ENCODE measurements at places on chromosomes 13 and 19.

GRCh38 chr13:50629497-50629896 is 214.0 kb downstream of the DLEU7 start:
- no peak for DNase-seq

DNA sequence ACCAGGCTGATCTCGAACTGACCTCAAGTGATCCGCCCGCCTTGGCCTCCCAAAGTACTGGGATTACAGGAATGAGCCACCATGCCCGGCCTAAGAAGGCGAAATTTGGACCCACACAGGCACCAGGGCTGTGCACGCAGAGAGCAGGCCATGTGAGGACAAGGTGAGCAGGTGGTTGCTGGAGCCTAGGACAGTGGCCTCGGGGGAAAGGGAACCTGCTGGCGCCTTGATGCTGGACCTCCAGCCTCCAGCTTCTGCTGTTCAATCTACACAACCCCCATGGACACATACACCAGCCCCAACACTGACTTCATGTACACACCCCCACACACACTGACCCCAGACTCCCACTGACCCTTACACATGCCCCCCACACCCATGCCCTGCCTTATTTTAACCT is 41.8 kb upstream of the CCNE1 start:
- DNase-seq, result no peak

- no peak for DNase-seq
These were observed 8.4 kb upstream of the PRR19 start for GRCh38 chr19:42293540-42293939.

DNA sequence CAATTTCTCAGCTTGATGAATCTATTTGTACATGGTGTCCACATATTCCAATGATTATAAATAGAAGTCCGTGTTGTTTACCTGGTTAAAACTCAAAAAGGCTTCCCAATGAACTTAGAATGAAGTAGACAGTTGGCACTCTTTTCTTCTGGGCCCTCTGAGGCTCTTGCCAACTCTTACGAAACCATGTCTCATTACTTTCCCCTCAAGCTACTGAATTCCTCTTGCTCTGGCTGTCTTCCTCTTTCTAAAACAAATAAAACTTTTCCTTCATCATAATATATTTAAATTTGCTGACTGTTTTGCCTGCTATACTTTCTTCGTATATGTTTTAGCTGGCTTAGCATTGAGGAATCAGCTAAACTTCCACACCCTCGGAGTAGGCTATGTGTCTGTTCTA is 139.7 kb downstream of the SLITRK6 start:
- no peak for DNase-seq

DNA sequence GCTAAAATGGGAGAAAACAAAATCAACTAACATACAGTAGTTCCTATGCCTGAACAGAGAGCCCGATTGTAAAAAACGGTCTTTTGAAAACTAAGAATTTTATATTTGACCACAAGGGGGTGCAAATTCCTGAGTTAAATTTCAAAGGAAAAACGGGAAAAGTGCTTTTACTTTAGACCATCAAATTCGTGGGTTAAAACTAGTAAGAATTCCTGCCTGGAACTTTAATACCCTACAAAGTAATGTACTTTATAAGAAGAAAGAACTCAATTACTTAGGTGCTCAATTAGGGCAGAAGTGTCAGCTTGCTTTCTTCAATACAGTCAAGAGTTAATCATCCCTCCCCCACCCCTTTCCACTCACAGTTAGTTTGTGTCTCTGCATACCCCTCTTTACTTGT is 69.8 kb downstream of the KCNRG start:
- no peak for DNase-seq

DNA sequence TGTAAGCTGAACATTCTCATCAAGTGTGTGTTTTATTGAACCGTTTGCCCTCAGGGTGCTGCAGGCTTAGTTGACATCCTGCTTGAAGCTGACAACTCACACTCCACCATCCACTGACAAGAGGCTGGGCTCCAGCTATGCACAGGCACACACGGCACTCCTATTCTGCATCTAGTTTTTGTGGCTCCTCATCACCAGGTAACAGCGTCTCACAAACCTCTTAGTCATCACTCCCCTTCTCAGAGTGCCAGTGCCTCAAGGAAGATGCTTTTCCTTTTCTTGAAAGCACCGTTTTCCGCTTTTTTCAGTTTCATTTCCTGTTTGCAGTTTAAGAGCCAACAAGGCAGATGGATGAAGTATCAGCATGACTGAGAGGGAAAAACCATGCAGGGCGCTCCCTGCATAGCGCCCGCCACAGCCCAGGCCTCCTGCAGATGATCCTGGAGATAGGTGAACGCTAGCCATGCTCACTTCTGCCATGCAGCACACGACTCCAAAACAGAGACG is 491.2 kb downstream of the COG6 start:
- no peak for DNase-seq

- no peak for DNase-seq
These were observed 89.7 kb downstream of the RAB20 start for GRCh38 chr13:110471833-110472162.

GRCh38 chr13:83229574-83230305 is 652.5 kb downstream of the SLITRK1 start:
- no peak for DNase-seq

DNA sequence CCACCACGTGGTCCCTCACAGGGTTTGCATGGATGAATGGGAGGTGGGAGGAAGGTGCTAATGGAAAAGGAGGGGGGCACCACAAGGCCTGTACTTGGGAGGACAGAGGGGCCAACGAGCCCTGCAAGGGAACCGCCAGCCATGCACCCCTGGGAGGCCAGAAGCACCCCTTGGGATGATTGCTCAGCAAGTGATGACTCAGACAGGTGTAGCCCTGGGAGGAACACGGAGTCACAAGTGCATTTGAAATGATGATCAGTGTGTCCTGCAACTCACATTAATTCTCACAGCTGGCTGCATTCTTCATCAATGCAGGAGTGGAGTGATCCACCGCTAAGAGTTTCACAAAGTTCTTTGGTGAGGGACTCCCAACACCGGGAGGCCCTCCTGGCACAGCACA is 82.8 kb upstream of the ZNF254 start:
- DNase-seq, result no peak

DNA sequence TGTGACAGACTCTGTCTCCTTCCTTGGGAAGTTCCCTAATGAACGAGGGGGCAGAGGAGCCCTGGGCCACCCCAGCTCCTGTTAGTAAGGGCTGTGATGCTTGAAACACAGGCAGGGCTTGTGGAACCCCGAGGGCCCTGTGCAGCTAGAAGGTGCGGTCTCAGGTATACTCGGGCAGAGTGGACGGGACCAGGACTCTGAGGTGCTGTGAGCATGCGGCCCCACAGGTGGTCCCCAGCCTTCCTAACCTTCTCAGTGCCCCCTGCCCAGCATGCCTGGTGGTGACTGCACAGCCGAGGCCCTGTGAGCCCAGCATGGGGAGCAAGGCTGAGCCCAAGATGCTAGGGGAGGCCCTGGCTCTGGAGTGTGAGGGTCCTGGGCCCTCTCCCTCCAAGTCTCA is 4.0 kb upstream of the SIGLEC8 start:
- DNase-seq, result no peak

- peak; percentile 23 for DNase-seq
These were observed 2.9 kb downstream of the HTR2A start for GRCh38 chr13:46893798-46894560.

DNA sequence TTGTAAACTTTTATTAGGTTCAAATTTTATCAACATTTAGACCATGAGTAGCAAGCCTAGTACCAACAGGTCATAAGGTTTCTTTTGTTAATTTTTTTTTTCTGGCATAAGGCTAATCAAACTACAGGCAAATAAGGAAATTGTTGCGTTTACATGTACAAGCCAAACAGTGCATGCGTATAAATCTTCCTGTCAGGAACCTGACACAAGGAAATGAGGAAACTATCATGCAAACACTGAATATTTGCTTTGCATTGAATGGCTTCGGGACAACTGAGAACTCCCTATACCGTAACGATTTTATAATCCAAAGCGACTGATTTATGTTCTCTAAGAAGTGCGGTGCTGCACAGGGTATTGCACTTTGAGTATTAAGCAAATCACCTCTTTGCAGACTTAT is 133.0 kb upstream of the TRPC4 start:
- DNase-seq, result no peak

GRCh38 chr13:109655206-109655600 is 131.2 kb downstream of the IRS2 start:
- no peak for DNase-seq

DNA sequence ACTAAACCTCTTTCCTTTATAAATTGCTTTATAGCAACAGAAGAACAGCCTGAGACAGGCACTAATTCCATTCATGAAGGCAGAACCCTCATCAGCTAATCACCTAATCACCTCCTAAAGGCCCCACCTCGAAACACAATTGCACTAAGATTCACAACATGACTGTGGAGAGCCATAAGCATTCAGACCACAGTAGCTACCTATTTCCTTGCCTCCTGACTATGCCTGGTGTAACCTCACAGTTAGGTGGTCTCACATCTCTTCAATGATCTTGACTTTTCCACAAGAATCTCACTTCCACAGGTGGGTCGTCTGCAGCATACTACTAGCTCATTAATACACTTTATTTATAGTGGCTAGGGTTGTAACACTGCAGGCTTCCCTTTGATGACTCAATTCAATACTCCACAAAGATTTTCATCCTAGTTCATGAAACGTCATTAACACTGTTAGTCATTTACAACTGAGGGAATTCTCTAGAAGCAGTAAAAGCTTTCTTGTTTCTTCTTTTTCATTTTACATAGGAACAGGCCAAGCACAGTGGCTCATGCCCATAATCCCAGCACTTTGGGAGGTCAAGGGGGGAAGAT is 27.1 kb downstream of the STK24 start:
- DNase-seq, result no peak

DNA sequence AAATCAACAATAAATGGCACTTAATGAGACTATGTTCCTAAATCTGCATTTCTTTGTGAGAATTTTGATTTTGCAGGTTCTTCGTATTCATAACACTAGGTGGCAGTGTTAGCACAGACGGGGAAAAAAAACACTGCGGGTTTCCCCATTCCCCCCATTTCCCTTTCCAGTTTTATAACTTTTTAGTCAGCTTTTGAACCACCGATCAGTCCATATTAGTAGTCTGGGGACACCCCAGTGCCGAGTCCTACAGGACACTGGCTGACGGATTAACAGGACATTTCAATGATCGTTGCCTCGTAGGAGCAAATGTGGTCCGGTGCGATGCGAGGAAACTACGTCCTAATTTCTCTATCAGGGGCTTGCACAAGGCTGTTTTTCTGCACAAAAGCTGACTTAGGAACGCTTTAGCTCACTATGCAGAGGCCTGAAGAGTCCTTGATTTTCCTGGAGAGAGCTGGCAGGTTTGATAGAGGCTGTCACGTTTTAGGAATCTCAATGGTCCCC is 234.3 kb downstream of the LMO7 start:
- no peak for DNase-seq

DNA sequence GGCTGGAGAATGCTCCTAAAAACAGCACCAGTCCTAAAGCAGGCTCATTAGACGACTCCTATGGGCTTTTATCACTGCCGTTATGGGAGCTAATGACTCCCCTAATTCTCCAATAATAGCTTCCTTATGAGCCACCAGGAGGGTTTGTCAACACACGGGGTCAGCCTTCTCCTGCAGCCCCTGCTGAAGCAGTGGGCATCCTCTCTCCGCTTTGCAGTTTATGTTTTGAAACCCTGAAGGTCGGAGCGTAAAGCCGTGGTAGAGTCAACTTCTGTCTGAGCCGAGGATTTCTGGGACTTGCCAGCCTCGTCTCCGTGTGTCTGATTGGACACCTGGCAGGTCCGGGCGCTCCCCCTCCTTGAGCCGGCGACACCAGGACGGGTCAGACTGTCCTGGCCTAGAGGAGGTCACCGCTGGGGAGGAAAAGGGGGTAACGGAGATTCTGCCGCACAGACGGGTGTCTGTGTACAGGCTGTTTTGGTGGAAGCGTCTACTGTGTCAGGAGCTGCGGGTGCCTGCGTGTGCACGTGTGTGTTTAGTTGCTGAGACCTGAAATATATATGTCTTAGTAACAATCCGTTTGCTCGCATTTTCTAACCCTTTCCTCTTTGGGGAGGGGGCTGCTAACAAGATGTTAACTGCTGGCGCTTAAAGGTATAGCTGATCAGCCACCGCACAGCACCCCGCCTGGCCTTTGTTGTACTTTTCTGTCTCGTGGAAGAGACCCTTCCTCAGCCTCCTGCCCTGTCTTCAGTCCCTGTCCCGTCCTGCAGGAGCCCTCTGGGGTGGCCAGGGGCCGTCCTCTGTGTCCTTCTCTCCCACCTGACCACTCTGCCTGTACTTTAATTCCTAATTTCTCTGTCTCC is 1.9 kb downstream of the KDM4B start:
- DNase-seq, result no peak

DNA sequence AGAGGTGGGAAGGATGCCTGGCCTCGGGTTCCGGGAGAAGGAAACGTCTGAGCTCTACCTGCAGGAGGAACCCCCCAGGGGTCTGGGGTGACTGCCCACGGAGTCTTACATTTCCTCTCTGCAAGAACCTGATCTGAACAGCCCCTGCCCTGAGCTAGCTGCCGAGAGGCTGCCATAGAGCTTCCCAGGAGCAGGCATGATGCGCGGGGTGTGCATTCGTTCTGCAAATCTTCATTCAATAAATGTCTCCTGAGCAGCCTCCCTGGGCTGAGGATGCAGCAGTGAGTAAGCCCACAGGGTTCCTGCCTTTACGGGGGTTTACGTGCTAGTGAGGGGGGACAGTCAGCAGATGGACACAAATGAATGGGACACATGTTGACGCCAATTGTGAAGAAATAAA is 1.5 kb upstream of the SHISA7 start:
- no peak for DNase-seq

GRCh38 chr19:4524808-4525562 is 6.7 kb upstream of the PLIN4 start:
- peak; percentile 34 for DNase-seq

DNA sequence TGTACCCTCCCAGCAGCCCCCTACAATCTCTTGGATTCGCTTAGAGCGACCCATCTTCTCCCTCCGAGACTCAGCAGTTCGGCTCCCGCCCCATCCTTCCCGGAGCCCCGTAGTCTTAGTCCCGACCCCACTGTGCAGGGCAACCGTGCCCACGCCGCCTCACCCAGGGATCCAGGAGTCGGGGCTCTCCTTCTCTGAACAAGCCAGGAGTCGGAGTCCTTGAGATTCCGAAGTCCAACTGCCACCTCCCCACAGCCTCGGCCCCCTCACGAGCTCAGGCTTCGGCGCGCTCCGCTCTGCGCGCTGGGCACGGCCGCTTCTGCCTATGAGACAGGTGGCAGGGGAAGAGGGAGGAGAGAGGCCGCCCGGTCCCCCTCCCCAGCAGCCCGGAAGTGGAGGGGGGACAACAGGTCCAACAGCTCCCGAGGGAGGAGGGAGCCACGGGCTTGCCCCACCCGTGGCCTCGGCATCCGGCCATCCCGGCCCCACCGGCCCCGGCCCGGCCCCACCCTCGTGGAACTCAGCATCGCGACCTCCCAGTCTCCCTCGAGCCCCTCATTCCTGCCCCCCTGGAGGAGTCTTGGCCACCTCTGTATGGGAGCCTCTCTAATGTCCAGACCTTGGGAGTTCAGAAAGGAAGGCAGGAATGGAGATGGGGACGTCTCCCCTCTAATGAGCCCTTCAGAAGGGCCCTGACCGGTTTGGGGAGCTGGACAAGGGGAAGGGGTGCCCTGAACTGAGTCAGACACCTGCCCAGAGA is at the start of gene PHLDB3:
Gene PHLDB3, minus strand, starts transcription at position 321 of the 760 bp plus-strand sequence. CDS start 628 bp downstream, outside the sequence.
- no peak for DNase-seq

GRCh38 chr13:112991609-112992008 is 22.6 kb downstream of the MCF2L start:
- no peak for DNase-seq

- DNase-seq, result no peak
These were observed 9.7 kb downstream of the TLE6 start for GRCh38 chr19:2986951-2987524.

- DNase-seq, result no peak
These were observed 2.4 kb downstream of the FOSB start for GRCh38 chr19:45469945-45470761.

Measured in activated naive CD8-positive, alpha-beta T cell treated with anti-CD3 and anti-CD28 coated beads, Interleukin-2, amount 50 U/mL, for 16 hours (primary cell).